Hematopoietic multipotent progenitor cell treated with erythropoietin and hydrocortisone succinate and interleukin-3 and kit ligand, for 8 days (in vitro differentiated cells): ENCODE measurements at places on chromosomes 7 and 10.

GRCh38 chr7:149245244-149245643, 5.8 kb downstream of the ZNF212 start:
- no peak for DNase-seq

- DNase-seq, result no peak
These were observed 21.6 kb upstream of the CSGALNACT2 start for GRCh38 chr10:43116596-43116995.

DNA sequence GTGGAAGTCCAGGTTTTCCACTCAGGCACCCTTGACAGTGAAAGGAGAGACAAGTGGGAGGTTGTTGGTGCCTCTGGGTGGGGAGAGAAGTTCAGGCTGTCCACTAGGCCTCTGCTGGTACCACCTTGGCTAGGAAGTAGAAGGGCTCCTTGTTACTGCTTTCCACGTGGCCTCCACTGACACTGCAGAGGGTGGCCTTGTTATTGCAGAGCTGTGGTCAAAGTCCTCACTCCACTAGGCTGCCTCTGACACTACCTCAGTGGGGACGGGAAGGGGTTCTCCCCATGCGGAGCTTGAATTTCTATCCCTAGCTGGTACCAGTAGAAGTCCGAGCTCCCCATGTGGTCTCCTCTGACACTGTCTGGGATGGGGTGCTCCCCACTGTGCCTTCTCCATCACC, 14.9 kb upstream of the STOX1 start:
- no peak for DNase-seq

GRCh38 chr7:66246554-66247171, 41.5 kb downstream of the TPST1 start:
- DNase-seq, result no peak

GRCh38 chr7:1948301-1948796, 278.3 kb downstream of the ELFN1 start:
- peak; percentile 47 for DNase-seq

GRCh38 chr10:124607693-124608092, 136.5 kb downstream of the FAM53B start:
- DNase-seq, result no peak

DNA sequence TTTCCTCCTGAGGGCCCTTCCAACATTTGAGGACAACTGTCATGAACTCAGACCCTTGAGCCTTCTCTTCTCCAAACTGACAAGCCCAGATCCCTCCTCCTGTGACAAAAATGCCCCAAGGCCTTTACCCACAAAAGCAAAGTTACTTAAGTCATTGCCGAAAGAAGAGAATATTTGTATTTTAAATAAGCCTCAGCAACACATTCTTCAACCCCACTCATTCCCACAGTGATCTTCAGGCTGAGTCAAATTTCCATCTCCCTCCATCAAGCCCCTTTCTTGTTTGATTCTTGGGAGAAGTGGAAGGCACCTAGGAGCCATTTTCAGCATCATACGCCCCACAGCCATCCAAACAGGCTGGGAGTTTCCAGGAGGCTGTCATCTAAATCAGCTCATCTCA, 150.8 kb upstream of the PDE1C start:
- no peak for DNase-seq

- peak; percentile 66 for DNase-seq
These were observed 4.2 kb upstream of the PILRA start for GRCh38 chr7:100369105-100369504.

DNA sequence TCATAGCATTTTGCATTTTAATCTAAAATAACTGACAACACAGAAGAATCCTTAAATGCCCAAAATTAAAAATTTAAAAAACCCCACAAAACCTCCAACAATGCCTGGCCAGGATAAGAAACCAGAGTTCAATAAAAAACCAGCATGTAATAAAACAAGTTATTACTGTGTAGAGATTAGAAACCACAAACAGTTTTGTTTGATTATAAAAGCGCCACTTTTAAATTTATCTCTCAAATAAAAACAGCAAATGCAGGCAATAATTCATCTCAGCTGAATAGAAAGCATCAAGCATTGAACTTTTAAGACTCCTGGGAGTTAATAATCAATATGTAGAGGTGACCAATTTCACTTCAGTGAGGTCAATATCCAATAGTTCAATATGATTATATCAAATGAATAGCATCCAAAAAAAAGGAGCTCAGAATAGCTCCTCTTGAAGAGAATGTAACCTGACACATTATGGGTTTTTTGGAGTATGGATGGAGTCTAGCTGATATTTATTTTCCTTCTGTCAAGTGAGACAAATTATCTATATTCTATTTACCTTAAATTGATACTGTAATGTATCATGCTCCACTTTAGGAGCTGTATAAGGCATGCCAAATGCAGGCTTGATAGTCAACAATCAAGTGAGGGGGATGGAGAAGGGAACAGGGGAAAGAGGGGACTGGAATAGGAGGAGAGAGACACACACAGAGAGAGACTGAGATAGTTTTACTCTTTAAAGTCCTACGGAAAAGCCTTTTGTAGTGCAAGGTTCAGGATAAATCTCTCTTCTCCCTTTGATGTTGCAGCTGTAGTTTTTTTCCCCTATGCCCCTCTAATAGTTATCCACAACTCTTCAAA, 130.9 kb downstream of the RSU1 start:
- no peak for DNase-seq

DNA sequence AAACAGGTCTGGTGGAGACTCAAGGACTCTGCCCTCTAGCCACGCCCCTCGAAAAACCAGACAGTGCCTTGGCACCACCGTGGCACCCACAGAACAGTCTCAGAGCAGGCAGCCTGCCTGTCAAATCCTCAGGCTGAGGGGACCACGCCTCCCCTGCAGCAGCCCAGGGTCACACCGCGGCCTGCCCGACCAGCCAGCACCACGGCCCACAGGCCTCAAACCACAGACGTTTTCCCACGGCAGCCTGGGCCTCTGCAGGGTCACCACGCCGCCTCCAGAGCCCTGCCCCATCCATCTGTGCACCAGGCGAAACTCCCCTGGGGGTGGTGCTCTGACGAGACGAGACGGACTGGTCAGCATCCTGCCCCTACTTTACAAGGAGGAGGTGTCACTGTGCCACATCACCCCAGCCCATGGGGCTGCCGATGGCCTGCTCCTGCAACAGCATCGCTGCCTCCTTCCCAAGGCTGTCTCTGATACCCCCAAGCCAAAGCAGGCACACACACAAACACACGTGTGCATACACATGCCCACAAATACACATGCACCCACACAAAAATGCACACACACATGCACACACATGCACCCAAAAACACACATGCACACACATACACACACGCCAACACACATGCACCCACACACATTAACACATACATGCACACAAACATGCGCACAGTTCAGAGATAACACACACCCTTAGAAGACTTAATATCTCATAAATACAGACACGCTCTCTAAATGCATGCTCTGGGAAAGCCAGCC, 24.6 kb downstream of the PAPOLB start:
- DNase-seq, result no peak

- no peak for DNase-seq
These were observed 124.2 kb downstream of the INHBA start for GRCh38 chr7:41578700-41579099.

- no peak for DNase-seq
These were observed 111.3 kb upstream of the ASAH2 start for GRCh38 chr10:50362547-50363125.

- no peak for DNase-seq
These were observed 48.1 kb downstream of the RGS10 start for GRCh38 chr10:119494236-119495020.

DNA sequence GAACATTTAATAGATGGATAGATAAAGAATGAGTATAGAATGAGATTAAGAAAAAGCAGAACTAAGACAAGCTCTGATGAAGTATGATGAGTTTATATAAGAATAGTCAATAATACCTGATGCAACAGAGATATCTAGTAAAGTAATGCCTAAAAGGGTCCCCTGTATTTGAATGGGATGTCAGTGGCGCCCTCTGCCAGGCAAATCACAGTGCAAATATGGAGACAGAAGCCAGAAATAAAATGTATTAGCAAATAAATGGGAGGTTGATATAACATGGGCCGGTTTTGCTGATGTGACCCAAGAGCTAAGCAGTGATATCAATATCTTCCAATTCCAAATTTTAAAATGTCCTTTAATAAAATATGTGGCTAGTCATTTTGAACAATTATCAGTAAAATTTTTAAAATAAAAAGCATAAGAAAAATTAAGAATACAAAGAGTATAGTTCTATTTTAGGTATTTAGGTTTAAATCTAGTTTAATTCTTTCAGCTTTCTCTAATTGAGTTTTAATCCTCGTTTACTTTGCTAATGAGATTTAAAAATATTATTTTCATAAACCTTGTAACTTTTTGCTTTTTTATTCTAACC, 62.6 kb downstream of the ADK start:
- DNase-seq, result peak; percentile 56

DNA sequence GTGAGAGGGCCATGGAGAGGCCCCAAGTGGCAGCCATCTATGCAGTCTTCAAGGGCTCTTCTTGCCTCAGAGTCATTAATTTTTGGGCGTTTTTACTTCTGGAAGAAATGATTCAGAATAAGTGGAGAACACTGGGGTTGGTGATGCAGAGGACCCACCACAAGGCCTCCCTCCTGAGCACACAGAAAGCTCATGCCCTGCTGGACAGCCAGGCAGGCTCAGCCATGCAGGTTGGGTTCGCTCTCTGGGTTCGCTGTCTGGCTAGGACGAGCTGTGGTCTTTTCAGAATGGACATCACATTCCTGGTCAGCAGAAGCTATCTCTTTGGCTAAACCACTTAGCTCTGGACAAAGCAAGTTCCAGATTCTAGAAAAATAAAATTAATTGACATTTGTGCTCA, 480.8 kb downstream of the RPS24 start:
- no peak for DNase-seq

- DNase-seq, result peak; percentile 30
These were observed 523 bp upstream of the CDH23 start for GRCh38 chr10:71396084-71396710.

GRCh38 chr7:116173051-116174028, 37.0 kb upstream of the TES start:
- peak; percentile 66 for DNase-seq

DNA sequence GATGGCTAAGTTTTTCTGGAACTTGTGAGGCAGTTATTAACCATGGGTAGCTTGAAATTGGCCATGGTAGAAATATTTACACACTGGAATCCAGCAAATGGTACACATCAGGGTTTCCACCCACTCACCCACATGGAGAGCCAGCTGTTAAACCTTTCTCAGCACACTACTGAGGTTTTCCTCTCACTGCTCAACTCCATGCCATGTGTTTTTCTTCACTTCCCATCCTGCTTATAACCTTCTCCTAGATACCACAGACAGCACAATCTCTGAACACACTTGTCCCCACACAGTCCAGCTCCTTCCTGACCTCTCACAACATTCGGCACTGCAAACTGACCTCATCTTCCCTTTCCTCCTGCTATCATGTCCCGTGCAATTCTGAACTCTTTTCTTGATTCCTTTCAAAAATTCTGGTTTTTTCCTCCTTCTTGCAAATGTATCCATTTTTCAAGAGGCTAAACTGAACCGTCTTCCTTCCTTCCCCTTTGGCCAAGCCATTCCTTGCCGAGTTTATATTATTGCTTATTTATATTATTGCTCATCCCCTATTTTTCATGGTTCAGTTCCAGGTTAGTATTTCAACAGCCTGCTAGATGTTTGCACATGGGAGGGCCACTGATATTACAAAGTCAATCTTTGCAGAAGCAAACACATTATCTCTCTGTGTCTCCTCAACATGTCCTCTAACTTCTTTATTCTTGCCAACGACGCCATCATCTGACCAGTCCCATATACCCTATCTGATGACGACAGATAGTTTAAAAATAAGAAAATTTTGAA, 606.4 kb downstream of the SORCS1 start:
- no peak for DNase-seq

DNA sequence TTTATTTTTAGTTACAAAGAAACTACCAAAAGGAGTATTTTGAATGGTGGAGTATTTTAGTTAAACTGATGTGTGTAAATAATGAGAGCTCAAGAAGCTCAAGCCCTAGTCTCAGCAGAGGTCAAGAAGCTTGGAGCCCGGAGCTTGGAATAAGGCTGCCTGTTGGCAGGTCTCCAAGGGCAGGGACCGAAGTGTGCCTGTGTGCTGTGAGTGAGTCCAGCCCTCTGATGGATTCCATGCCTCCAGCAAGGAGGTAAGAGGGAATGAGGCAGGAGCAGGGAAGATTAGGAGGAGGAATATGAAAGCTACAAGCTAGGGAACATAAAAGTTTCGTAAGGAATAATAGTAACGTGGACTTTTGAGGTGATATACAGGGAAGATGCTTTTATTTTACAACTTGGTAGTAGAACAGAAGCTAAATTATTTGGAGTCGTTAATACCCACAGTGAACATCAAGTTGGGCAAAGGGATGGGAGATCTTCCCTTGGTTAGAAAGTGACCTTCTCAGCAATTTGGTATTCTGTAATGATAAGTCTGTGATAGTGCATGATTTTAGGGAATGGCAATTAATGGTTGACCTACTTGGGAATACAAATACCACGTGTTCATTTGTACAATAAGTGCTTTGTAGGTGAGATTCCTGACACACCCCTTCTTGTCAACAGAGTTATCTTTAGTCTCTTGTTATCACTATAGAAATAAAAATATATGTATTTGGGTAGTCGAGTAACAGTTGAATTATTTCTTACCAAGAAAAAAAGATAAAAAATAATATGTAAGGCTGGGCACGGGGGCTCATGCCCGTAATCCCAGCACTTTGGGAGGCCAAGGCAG, 4.6 kb downstream of the SEC23IP start:
- no peak for DNase-seq

DNA sequence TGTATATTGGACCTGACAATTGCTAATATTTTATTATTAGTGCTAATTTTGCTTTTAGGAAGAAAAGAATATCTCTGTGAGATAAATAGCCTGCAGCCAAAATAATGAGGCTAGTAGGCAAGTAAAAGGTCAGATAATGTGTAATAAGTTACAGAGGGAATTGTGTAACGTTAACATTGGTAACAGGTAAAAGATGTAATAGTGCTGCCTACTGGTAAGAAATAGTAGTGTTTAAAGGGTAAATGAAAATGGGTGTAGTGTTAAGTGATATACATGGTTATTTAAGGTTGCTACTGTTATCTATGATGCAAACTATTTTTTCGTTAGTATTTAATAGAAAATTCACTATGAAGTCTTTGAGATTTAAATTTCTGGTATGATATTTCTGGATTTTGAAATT, 9.2 kb upstream of the FOXP2 start:
- no peak for DNase-seq

GRCh38 chr10:18561861-18562551, 89.4 kb downstream of the NSUN6 start:
- no peak for DNase-seq

DNA sequence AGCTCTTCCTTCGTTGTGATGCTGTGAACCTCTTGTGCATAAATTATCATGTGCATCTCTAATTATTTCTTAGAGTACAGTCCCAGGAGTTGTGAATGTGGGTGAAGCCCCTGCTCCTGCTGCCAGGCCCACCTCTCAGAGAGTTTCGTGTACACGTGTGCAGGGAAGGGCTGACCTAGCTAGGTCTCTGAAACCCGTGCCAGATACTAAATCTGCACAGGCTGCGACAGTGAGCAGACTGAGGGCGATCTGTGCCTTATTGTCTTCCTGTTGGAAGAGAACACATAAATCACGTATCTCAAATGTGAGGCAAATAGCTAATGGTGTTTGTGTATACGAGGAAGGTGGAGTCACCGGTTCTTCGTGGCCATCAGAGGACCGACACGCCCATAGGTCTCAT, 71.8 kb upstream of the DNAJB6 start:
- no peak for DNase-seq
